NCI-H748 treated with DMSO at 0.1 percent for 48 hours (cell line): ENCODE measurements at places on chromosomes 1 and 21.

GRCh38 chr1:21124846-21125245 lies 51.9 kb downstream of the EIF4G3 start:
- DNase-seq = no peak

DNA sequence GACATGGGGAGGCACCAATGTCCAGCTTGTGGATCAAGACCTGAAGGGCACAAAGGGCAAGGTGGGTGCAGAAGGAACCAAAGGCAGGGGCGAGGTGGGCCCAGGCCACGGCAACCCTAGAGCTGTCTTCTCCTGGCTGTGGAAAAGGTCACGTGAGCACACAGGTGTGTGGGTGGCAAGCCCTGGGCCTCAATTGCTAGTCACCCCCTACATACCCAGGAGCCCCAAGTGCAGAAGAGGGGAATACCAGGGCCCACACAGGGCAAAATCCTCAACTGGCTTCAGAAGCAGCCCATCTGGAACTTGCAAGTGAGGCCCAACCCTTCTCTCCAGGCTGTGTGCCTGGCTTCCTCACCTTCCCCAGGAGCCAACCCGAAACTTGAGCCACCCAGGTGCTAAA lies 25.6 kb downstream of the ZBTB17 start:
- no peak for DNase-seq

- no peak for DNase-seq
These were observed 392.5 kb upstream of the PTBP2 start for GRCh38 chr1:96329121-96329520.

GRCh38 chr1:210711825-210712612 lies 383.3 kb downstream of the HHAT start:
- DNase-seq = no peak

DNA sequence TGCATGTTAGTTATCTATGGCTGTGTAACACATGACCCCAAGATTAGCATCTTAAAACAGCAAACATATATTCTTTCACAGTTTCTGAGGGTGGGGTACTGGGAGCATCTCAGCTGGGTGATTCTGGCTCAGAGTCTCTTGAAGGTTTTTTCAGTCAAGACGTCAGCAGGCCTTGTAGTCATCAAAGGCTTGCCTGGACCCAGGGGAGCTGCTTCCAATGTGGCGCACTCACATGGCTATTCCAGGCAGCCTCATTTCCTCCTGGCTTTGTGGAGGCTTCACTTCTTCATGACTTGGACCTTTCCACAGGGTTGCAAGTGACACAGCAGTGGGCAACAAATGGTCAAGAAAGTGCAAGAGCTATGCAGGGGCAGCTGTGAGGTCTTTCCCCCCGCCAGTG lies 114.7 kb downstream of the ACTL8 start:
- DNase-seq = no peak

DNA sequence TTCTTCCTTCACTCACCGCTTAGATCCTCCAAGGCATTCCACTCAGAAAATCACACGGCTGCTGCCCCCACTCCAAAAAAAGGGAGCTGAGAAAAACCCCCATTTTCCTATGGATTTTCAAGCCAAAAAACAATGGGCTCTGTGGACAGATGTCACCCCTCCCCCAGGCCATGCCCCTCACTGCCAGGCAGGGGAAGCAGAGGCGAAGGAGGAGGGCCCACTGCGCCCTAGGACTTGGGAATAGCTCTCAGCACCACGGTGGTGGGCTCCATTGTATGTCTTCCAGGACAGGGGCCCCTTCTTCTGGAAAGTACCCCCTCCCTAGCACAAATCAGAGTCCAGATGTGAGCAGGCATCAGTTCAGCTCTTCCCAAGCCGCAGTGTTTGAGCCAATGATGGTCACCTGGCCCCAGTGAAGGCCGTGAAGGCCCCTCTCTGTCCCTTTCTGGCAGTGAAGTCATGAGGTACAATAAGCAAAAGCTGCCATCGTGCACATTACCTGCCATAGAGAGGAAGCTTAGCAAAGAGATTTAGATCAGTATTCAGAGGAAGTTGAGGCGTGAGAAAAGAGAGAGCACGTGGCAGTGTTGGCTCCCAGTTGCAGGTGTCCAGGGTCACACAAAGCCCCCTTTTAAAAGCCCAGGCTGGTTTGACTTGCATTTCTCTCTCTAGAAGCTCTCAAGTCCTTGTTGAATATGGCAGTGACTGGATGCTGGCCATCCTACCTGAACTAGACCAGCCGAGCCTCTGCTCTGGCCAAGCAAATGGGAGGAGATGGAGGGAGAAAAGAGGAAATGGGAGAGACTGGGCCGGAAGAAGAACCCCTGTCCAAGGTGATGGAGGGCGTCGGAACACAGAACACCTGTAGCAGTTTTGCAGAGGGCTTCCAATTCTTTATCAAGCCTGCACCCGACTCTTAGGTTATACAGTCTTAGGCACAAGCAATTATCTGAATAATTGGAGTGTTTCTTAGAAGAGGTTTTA lies 149.0 kb downstream of the TOMM20 start:
- no peak for DNase-seq

DNA sequence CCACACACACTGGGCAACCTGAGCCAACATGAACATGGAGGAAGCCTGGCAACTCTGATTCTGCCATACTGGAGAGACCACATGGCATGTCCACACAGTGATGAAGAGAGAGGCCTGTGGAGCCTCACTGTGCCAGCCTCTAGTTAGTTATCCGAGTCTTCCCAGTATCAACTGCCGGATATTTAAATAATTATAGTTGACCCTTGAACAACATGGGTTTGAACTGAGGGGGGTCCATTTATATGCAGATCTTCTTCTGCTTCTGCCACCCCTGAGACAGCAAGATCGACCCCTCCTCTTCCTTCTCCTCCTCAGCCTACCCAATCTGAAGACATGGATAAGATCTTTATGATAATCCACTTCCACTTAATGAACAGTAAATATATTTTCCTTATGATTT lies 27.8 kb downstream of the DDAH1 start:
- DNase-seq = no peak

DNA sequence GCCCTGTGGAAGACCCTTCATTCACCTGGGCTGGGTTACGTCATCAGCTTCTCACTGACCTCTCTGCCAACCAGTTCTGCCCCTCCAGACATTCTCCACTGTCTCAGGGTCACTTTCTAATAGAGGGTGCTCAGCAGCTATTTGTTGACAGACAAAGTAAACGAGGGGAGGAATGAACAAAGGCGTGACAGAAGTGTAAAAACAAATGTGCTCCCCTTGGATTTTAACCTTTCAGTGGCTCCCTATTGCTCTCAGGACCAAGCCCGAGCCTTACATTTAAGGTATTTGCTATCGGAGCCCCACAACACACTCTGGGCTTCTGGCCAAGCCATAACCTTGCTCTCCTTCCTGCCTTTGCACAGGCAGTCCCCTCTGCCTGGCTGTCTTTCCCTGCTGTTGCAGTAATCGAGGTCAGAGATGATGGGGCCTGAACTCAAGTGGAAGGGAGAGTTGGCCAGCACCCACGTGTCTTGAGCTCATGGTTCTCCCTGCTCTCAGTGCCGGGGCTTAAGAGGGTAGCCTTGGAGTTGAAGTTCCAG lies 9.3 kb upstream of the MARCKSL1 start:
- DNase-seq = no peak

DNA sequence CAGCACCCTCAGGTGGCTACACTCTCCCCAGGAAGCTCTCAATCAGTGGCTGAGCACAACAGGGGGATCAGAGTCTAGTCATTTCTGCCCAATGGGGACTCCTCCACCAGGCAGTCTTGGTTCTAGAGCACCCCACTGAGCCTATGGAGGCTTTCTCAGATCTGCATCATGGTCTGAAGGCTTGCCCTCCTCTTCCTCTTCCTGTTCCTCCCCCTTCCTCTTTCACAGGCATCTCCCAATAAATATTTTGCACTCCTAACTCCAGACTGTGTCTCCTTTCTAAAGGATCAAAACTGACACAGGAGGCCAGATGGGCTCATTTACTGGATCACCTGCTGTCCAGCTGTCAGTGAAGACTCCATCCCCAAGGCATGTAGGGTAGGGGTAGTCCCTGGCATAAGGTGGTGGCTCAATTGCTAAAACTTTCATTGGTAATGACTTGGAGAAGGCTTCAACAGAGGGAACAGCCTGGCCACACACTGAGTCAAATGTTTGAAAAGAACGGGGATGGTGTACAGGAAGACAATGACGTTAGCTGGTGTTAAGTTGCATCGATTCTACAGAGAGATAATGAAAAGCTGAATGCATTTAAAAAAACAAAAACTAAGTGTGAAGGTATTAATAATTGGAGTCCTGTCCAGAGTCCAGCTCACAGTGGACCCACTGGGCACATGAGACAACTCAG lies 84.2 kb upstream of the SLC2A1 start:
- DNase-seq = no peak

DNA sequence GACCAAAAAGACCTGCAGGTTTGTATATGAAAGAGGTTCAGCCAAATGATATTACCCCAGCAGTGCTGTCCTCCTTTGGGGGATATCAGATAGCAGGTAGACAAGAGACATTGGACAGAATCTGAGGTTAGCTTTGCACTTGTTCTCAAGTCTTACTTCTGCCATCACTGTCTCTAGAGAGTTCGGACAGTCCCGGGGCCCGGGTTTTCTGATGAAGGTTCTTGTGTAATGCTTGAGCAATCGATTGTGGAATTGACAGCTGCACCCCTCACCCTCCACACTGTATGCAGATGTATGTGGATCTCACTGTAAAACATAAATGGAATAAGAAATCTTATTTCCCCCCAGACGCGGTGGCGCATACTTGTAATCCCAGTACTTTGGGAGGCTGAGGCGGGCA lies 56.2 kb upstream of the MORC3 start:
- no peak for DNase-seq

GRCh38 chr1:96425382-96426129 lies 296.0 kb upstream of the PTBP2 start:
- no peak for DNase-seq

DNA sequence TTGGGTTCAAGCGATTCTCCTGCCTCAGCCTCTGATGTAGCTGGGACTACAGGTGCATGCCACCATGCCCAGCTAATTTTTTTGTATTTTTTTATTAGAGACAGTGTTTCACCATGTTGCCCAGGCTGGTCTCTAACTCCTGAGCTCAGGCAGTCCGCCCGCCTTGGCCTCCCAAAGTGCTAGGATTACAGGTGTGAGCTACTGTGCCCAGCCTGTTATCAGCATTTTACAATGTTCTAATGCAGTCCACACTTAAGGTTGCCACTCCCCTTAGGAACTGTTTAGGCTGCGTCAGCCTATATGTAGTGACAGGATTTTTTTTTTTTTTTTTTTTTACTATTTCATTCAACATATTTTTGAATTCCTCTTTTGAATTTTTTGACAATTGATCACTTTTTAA lies 30.2 kb downstream of the AGPAT3 start:
- no peak for DNase-seq

GRCh38 chr1:203306965-203307541 lies 1.7 kb downstream of the BTG2 start:
- DNase-seq = no peak

DNA sequence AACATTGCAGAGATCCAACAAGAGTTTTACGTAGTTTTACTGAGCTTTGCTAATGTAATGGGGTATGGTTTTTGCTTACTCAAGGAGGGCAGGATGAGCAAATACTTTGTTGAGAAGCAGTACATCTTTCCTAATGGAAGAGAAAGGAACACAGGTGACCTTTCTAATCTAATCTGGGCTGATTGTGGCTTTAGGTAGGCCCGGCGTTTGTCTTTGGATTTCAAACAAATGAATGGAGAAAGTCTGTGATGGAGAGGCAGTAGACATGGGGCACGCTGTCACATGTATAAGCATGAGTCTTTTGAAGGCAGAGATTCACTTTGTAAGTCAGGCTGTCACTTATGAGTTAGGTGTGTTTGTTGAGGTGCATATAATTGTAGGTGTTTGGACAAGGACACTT lies 1.7 kb downstream of the PLEKHM2 start:
- no peak for DNase-seq

DNA sequence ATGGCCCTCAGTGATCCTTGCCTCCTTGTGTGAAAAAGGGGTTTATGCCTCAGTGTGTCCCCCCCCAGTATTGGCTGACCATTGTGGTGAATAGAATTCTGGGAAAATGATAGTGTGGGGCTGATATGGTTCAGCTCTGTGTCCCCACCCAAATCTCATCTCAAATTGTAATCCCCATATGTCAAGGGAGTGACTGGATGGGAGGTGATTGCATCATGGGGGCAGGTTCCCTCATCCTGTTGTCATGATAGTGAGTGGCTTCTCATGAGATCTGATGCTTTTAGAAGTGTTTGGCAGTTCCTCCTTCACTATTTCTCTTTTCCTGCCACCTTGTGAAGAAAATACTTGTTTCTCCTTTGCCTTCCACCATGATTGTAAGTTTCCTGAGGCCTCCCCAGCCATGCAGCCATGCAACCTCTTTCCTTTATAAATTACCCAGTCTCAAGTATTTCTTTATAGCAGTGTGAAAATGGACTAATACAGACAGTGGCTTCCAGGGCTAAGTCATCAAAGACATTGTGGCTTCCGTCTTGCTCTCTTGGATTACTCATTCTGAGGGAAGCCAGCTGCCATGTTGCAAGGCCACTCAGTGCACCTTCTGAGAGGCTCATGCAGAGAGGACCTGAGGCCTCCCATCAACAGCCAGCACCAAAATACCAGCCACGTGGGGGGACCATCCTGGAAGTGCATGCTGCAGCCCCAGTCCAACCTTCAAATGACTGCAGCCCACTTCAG lies 40.6 kb upstream of the SOD1 start:
- no peak for DNase-seq
